ENCODE measurements at places on chromosomes 16 and 17. TPM values are rescaled to one million over a fixed set of nuclear protein-coding genes. Genes with fewer than 3 reads are reported as not detected.

CETP gene
- total RNA-seq: 0.19 TPM

DNA sequence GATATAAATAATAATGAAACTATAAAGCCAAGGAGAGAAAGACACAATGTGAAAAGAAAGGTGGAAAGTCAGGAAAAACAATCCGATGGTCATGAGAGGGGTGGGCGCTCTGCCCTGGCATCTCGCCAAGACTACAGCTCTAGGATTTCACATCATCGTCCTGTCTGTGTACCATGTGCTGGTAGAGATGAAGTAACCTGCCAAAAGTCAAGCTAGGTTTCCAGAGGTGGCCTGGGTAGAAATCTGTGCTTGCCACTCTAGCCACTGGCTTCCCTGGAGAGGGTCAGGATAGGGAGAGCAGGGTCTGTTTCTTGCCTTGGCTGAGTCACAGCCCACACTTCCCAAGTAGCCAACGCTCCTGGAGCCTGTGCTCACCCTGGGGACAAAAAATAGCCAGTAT, 31.0 kb upstream of the TRAP1 start:
- H3K4me3 ChIP-seq: no peak overlapping the region
- H3K36me3 ChIP-seq: peaks cover 87% of the 10 kb centered on the region
- no peaks in the 10 kb centered on the region for H3K27me3 ChIP-seq

DNA sequence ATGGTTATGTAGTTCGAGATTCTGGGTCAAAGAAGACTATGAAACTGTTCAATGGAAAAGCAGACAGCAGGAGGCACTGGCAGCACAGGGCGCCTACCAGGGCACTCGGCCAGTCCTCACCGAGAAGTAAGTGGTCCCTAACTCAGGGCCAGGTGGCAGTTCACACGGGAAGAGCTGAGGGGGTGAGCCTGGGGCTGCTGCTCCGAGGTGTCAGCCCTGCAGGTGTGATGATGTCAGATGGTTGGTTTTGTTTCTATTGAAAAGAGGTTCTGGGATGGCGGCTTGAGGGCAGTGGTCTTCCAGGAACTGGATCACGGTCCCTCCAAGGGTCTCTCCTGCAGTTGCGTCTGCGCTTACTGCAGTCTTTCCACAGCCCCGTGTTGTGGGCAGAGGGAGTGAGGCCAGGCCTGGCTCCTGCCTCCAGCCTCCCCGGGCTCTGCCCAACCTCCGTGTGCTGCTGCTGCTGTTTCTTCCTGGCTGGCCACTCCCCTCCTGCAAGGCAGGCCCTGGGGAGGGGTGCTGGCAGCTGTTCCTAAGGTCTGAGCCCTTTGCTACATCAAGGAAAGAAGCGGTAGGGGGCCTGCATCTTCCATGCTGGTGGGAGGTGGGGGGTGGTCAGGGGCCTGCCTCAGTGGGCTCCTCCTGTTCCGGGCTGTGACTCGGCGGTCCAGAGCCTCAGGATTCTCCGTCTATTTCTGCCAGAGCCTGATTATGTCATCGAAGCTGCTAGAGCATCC, 22.6 kb downstream of the RNF213 start:
- H3K27ac ChIP-seq: no peak overlapping the region
- H3K36me3 ChIP-seq: peaks cover 34% of the 10 kb centered on the region
- H3K27me3 ChIP-seq: no peaks in the 10 kb centered on the region
- no peak overlapping the region for H3K4me3 ChIP-seq
- DNase-seq: no peak
- H3K4me1 ChIP-seq: peaks cover 25% of the 10 kb centered on the region

- peak overlapping the region; percentile 55 for H3K27ac ChIP-seq
- no peak for DNase-seq
- peaks cover 11% of the 10 kb centered on the region for H3K4me1 ChIP-seq
- H3K27me3 ChIP-seq: no peaks in the 10 kb centered on the region
Observed at GRCh38 chr16:73171380-73171779, 123.5 kb upstream of the ZFHX3 start.

DNA sequence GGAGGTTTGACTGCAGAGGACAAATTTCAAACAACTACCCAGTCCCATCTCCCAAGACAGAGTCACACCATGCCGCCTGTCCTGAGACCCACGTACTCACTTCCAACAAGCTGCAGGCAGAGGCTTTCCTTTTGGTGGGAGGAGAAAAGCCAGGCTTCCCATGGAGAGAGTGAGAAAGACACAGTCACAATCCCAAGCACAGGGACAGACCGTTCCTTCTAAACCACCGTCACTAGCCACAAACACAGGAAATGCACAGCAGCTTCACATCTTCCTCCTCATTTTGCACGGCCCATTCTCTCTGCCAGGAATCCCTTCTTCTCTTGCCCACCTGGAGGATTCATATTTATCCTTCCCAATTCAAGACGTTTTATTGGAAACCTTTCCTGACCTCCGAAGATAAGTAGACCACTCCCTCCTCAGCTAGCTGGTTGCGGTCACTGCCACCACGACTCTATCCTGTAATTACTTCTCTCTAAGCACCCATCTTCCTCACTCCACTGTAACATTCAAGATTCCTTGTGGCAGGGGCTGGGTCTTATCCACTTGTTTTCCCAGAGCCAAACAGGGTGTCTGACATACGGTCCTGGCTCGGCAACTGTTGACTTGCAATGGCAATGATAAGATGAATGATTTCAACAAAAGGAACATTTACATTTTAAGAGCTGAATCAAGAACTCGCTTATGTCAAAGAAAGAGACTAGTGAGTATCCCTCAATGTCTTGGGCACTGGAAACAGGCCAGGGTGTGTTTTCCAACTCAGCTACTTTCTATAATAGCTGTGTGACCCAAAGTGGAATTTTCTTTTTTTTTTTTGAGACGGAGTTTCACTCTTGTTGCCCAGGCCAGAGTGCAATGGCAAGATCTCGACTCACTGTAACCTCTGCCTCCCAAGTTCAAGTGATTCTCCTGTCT, 87.6 kb downstream of the XYLT1 start:
- no peaks in the 10 kb centered on the region for H3K36me3 ChIP-seq
- no peaks in the 10 kb centered on the region for H3K27me3 ChIP-seq
- H3K4me1 ChIP-seq: peaks cover 92% of the 10 kb centered on the region
- no peak overlapping the region for H3K4me3 ChIP-seq
- H3K27ac ChIP-seq: peak overlapping the region; percentile 95

DNA sequence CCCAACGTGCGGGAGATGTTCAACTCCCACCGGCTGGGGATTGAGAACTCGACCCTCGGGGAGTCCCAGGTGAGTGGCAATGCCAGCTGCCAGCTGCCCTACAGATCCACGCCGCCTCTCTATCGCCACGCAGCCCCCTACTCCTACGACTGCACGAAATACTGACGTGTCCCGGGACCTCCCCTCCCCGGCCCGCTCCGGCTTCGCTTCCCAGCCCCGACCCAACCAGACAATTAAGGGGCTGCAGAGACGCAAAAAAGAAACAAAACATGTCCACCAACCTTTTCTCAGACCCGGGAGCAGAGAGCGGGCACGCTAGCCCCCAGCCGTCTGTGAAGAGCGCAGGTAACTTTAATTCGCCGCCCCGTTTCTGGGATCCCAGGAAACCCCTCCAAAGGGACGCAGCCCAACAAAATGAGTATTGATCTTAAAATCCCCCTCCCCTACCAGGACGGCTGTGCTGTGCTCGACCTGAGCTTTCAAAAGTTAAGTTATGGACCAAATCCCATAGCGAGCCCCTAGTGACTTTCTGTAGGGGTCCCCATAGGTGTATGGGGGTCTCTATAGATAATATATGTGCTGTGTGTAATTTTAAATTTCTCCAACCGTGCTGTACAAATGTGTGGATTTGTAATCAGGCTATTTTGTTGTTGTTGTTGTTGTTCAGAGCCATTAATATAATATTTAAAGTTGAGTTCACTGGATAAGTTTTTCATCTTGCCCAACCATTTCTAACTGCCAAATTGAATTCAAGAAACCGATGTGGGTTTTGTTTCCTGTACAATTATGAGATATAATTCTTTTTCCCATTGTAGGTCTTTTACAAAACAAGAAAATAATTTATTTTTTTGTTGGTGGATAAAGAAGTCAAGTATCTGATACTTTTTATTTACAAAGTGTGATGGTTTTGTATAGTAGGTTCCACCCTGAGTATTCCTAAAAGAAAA, 2.3 kb downstream of the FOXC2 start:
- DNase-seq: no peak
- H3K27me3 ChIP-seq: no peaks in the 10 kb centered on the region
- H3K27ac ChIP-seq: peak overlapping the region; percentile 27
- H3K4me1 ChIP-seq: peaks cover 4% of the 10 kb centered on the region
- H3K4me3 ChIP-seq: peak overlapping the region; percentile 44
- H3K36me3 ChIP-seq: no peaks in the 10 kb centered on the region

DNA sequence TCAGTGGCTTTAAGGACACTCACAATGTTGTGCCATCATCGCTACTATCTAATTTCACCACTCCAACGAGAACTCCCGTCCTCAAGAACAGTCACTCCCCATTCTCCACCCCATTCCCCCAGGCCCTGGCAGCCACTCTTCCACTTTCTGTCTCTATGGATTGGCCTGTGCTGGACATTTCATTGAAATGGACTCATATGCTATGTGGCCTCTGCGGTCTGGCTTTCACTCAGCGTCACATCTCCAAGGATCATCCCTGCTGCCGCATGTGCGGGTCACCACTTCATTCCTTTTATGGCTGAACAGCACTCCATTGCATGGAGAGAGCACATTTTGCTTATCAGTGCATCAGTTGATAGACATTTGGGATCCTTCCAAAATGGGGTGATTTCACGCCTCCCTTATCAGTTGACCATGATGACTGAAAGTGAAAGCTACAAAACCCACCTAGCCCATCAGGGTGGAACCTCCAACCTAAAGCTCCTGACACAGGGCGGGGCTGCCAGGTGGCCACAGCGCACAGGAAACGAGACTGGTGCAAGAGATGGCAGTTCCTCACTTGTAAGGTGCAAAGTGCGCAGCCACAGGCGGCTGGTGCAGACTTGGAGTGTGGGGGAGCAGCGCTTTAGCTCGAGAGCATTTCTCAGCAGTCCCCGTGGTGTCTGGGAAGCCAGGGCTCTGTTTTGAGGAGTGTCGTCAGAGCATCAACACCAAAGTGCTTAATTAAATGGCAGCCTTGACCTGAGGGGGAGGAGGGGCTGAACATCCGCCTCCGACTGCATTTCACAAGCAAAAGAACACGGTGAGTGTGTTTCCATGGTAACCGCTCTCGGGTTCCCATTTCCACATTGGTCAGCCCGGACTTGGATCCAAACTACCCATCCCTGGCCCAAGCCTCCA, 23.8 kb downstream of the COTL1 start:
- no peak for DNase-seq
- H3K36me3 ChIP-seq: peaks cover 10% of the 10 kb centered on the region
- peaks cover 23% of the 10 kb centered on the region for H3K4me1 ChIP-seq
- no peaks in the 10 kb centered on the region for H3K27me3 ChIP-seq
- H3K27ac ChIP-seq: no peak overlapping the region
- no peak overlapping the region for H3K4me3 ChIP-seq

Measured in esophagus muscularis mucosa (tissue), 4 donors.